ENCODE measurements at places on chromosomes 4 and X.

GRCh38 chrX:17104433-17104832 is 158.0 kb downstream of the REPS2 start:
- DNase-seq, result no peak

- no peak for DNase-seq
Measured at GRCh38 chr4:79759793-79760192, 313.2 kb downstream of the ANTXR2 start.

GRCh38 chr4:173736840-173737239 is 206.8 kb upstream of the HAND2 start:
- DNase-seq, result no peak

- no peak for DNase-seq
Measured at GRCh38 chr4:1295405-1296055, 5.8 kb downstream of the MAEA start.

GRCh38 chr4:127993151-127993550 is 27.9 kb downstream of the ABHD18 start:
- no peak for DNase-seq

DNA sequence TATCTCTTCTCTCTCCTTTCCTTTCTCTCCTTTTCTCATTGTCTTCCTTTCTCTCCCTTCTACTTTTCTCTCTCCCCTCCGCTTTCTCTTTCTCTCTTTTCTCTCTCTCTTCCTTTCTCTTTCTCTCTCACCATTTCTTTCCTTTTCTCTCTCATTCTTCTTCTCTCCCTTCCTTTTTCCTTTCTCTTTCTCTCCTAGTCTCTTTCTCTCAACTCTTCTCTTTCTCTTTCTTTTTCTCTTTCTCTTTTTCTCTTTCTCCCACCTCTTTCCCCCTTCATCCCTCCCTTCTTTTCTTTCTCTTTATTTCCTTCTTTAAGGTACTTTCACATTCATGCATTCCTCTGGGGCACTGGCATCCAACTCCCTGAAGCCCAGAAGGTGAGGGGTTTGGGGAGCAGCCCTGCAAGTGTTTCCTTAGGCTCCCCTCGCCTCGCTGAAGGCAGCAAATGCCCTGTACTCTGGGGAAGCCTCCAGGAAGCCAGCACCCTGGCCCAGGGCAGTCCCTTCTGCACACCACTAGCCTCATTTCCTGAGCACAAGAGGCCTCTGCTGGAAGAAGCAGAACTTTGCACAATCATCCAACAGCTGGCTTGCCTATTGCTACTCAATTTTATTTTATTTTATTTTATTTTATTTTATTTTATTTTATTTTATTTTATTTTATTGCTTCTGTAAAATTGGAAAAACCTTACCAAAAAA is 124.2 kb downstream of the NFKB1 start:
- DNase-seq, result peak; percentile 78

GRCh38 chr4:159280442-159281172 is 177.7 kb downstream of the RAPGEF2 start:
- no peak for DNase-seq

GRCh38 chr4:48334900-48335384 is 6.4 kb upstream of the SLAIN2 start:
- DNase-seq, result no peak

- peak; percentile 99 for DNase-seq
Measured at GRCh38 chr4:73917081-73917501, 47.9 kb downstream of the CXCL1 start.

GRCh38 chr4:127957105-127957504 is 7.9 kb downstream of the MFSD8 start:
- no peak for DNase-seq

DNA sequence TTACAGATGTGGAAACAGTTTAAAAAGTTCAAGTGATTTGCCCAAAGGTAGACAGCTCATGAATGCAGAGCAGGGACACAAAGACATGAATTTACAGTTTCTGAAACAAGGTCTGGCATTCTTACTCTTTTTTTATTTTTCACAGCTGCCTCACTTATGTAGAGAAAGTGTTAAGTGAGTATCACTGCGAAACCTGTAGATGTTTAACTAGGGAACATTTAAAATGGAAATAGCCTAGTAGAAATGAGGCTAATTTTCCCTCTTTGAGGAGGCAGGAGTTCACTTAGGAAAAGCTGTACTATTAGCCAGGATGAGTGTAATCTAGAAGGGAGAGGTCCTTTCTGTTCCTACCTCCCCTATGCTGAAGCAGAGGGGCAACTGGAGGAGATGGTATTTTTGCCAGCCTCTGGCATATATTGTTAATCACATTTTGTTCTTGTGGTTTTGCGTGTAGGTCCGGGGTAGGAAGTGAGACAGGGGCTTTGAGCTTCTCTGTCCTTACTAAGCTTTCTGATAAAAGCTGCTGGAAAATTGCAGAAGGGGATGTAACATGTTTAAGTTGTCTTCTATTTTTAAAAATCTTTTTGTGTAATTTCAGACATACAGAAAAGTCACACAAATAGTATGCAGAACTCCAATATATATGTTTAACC is 492.8 kb upstream of the NR3C2 start:
- no peak for DNase-seq
